ENCODE measurements at places on chromosomes 16 and 17.

DNA sequence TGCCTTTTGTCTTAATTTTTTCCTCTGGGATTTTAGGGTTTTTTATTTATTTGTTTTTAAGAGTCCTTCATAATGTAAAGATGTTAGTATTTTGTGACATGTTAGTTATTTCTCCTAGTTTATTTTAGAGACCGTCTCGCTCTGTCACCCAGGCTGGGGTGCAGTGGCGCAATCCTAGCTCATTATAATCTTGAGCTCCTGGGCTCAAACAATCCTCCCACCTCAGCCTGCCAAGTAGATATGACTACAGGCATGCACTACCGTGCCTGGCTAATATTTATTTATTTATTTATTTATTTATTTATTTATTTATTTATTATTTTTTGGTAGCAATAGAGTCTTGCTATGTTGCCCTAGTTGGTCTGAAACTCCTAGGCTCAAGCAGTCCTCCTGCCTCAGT, 37.4 kb upstream of the ARHGAP17 start:
- DNase-seq, result no peak

DNA sequence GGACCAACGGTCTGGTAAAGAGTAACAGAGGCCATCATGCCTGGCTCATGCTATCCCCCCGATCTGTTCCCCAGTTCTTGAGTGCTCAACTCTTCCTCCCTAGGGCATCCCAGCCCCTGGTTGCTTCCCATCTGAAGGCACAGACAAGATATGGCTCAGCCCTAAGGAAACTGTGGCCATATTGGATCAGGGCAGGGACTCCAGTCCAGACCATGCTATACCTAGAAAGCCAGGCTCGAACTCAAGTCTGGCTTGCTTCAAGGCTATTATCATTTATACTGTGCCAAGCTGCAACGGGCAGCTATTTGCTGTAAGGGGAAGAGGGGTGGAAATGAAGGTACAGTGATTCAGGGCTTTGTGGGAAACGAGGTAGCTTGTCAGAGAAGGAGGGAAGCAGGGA, 2.8 kb downstream of the UBTF start:
- no peak for DNase-seq

- no peak for DNase-seq
These were observed 121.3 kb downstream of the TRIM37 start for GRCh38 chr17:58985367-58985766.

- DNase-seq, result no peak
These were observed 180.8 kb downstream of the HS3ST4 start for GRCh38 chr16:25872369-25873070.

DNA sequence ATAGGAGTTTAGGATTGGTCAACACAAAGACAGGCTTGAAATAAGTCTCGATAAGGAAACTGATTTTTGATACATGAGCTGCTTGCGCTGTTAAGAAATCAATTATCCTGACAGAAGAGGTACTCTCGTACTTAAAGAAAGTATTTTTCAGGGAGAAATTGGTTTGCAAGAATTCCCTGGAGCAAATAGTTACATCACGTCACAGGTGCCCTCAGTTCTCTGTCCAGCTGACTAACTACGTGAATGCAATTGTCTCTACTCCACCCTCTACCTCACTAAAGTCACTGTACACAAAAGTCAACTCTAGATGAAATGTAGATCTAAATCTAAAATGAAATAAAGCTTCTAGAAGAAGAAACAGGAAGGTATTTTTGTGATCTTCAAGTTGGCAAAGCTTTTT, 130.6 kb upstream of the KCNJ16 start:
- DNase-seq, result no peak

Data from CD4-positive, alpha-beta memory T cell (primary cell).